ENCODE measurements at places on chromosomes 1 and 21. TPM values are rescaled to one million over a fixed set of nuclear protein-coding genes. Genes with fewer than 3 reads are reported as not detected.

GRCh38 chr1:45820173-45820572 lies 16.8 kb downstream of the MAST2 start:
- DNase-seq = no peak

ZNHIT6 gene
- 27.5 TPM for polyA plus RNA-seq

DNA sequence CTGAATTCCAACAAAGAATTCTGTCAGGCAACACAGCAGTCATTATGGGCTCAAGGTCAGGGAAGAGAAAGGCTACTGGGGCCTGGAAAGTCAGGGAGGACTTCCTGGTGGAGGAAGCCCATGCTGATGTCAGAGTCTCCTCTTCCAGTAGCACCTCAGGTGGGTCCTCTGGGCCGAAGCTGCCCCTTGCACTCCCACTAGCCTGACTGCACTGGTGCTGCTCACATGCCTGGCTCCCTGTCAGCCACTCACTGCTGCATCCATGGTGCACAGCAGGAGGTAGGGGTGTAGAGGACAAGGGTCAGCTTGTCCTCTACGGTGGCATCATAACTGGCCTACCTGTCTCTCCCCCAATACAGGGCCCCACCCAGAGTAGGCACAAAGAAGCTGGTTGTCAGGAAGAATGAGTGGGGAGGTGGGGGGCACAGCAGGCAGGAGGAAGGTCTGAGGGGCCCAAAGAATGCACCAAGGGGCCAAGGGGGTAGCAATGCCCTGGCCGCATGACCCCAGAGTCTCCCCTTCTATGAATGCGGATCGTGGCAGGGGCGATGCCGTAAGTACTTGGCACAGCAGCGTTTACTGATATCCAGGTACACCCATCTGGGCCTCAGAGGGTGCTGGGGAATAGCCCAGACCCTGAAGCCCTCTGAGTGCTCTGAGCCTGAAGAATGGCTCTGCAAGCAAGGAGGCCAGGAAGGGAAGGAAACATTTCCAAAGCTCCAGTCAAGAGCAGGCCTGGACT lies 80.3 kb downstream of the GLIS1 start:
- no peak for DNase-seq

- no peak for DNase-seq
Measured at GRCh38 chr1:151511636-151512215, 539 bp downstream of the CGN start.

GRCh38 chr1:6353955-6354658 lies 39.5 kb downstream of the ACOT7 start:
- no peak for DNase-seq

DNA sequence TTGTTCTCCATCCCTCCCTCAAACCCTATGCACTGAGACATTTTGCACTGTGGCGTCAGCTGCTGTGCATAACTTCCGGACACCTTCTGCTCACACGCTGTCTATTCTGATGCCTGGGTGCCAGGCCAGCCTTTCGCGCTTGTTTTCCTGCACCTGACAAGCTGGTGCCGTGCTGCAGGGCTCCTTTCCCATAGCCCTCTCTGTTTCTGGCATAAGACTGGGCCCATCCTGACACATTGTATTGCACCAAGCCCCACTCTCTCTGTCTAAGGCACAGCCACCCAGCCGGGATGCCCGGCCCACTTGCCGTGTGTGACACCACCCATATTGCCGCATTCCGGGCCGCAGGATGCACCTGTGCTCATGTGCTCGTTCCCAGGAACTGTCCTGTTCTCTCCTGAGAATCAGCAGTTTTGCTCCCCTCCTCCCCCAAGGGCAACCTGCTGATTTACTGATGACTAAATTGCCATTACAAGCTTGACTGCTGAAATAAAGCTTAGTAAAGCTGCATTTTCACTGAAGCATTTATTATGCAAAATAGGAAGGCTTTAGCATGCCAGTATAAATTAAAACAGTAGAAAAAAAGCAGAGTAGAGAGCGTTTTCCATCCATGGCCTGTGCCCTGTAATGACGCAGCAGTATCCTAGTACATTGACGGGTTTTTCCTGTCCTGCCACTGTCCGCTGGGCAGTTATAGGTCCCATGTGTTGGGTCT lies 88.0 kb downstream of the CD247 start:
- DNase-seq = no peak

DNA sequence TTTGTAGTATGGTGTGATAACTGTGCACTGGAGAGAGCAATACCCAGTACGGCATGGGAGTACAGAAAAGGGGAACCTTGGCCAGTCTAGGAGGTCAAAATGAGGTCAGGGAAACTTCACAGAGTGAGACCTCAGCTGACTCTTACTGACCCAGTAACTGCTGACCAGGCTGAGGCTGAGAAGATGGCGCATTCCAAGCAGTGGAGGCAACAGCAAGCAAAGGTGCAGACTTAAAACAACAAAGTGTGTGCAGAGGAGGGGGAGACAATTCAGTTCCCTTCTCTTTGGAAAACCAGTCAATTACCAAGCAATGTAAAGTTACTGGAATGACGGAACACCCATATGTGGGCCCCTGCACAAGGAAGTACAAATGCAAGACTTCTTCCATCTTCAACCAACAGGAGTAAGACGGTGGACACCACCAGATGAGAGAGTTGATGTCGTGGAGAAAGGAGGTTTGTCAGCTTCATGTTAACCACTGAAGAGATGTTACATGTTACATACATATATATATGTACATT lies 54.6 kb upstream of the PRDX6 start:
- DNase-seq = no peak

GRCh38 chr1:17109892-17110554 lies 9.2 kb downstream of the PADI2 start:
- DNase-seq = no peak

CCDC27 gene
- polyA plus RNA-seq = 0.11 TPM

GRCh38 chr1:107593501-107594209 lies 371.3 kb downstream of the VAV3 start:
- no peak for DNase-seq

DNA sequence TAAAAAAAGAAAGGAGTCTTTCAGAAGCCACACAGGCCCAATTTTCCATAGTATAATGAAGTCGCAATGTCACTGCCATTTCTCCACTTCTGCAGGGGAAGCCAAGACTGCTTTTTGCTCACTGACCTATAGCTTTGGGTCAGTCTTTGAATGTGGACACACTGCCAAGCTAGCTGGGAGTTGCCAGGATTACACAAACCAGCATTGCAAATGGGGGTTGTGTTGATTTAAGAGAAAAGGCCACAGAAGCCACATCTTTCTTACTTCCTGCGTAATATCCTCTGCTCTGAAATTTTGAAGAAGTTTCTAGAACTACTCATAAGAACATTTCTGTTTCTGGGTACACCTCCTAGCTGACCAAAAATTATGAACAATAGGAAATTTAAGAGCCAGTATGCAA lies 45.8 kb upstream of the SAMSN1 start:
- DNase-seq = no peak

SYT6 gene
- polyA plus RNA-seq = 1.3 TPM

C1orf94 gene
- not detected for polyA plus RNA-seq

DNA sequence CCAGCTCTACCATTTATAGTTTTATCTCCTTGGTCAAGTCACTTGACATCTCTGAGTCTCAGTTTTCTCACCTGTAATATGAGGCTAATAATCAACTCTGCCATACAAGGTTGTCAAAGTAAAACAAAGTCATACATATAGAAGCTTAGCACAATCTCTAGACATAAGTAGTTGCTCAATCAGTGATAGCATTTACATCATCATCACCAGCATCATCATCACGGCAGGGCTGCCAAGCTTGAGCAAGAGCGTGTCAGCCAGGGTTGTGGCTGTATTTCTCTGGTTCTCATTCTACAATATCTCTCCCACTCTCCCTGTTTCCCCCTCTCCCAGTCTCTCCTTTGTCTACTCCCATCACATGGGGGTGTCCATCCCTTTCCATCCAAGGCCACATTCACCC lies 41.7 kb upstream of the COA6 start:
- DNase-seq = no peak

PDZK1 gene
- 219 TPM for polyA plus RNA-seq

DNA sequence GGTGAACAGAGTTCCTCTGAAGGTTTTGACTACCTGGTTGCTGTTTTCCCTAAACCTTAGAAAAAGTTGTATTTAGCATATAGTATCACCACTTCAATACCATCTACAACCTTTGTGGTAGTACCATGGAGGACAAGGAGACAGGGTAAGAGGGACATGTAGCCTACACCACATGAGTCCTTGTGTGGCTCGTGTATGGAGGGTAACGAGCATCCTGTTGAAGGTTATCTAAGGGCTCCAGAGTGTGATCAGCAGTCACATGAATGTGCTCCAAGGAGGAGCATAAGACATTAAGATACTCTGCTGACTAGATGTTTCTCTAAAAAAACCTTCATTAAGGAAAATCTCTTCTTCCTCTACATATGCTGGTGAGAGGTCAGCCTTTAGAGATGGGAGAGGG lies 67.3 kb downstream of the VCAM1 start:
- DNase-seq = no peak

DNA sequence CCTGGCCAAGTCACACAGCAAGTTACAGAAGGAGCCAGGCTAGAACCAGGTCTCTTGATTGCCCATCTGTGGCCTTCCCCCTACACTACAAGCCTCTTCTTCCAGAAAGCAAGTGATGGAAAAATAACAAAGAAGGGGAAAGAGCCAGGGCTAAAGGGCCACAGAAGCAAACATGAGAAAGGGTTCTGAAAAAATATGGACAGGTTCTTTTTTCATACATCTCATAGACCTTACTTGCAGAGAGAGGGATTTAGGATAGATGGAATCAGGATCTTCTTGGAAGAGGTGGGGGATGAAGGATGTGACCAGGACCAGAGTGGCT lies 3.2 kb downstream of the RHBG start:
- DNase-seq = no peak

GRCh38 chr21:36750576-36750959 lies 51.7 kb downstream of the SIM2 start:
- DNase-seq = no peak

RGS4 gene
- polyA plus RNA-seq = 12.4 TPM

- no peak for DNase-seq
Measured at GRCh38 chr1:210937846-210938245, 196.1 kb downstream of the KCNH1 start.

GRCh38 chr1:31712630-31713029 lies 8.8 kb upstream of the COL16A1 start:
- DNase-seq = no peak

GRCh38 chr1:168163670-168164069 lies 15.1 kb upstream of the TIPRL start:
- DNase-seq = no peak

- DNase-seq = no peak
Measured at GRCh38 chr1:53388963-53389362, 61.1 kb upstream of the LRP8 start.
